ENCODE measurements at places on chromosomes 5 and 9.

- no peak for DNase-seq
Observed at GRCh38 chr9:116270546-116270945, 117.0 kb downstream of the PAPPA start.

- no peak for DNase-seq
Observed at GRCh38 chr9:94720846-94721549, 5.5 kb upstream of the AOPEP start.

- no peak for DNase-seq
Observed at GRCh38 chr5:96410013-96410412, 23.0 kb downstream of the PCSK1 start.

DNA sequence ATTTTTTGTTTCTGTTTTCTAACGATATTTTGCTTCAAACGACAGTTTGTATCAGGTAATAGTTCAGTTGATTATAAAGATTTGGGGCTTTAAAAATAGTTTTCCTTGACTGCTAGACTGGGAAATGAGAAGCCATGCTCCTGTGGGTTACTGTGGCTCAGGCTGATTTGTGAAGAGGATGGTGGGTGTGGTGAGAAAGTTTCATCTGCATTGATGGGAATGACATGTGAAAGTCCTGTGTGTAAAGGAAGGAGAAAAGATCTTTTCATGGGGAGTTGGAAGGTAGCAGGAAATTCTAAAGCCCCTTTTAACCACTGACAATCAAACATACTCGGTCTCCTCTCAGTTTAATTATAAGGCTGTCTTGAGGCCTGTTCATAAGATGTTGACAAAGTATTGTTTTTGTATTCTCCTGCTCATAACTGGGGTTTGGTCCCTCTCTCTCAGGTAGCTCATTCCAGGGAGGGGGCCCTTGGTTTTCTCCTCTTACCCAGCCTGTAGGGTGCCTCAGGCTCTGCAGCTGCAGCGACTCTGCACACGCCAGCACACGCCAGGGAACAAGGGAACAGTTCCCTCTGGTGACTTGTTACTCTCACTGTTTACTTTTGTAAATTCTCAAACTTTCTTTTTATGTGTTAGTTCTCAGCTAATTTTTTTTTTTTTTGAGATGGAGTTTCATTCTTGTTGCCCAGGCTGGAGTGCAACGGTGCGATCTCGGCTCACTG lies 91.6 kb downstream of the CARTPT start:
- no peak for DNase-seq

DNA sequence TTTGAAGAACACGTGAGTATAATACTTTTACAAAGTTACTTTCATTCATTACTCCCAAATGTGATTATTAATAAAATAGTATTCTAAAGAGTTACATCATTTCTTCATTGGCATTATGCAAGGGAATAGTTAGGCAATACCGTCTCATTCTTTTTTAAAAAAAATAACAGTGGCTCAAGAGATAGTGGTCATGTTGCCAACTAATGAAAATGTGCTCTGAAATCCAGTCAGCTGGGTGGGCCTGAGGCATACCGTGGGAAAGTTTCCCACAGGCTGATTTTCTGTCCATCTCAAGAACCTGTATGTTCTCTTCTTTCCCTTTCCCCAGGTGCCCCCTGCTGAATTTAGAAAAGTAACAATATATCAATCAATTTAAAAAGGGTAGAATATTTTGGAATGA lies 40.8 kb upstream of the ROPN1L start:
- DNase-seq: no peak

Data from GM23338 (cell line).